K562 (cell line): ENCODE measurements at places on chromosomes 13 and 19.

DNA sequence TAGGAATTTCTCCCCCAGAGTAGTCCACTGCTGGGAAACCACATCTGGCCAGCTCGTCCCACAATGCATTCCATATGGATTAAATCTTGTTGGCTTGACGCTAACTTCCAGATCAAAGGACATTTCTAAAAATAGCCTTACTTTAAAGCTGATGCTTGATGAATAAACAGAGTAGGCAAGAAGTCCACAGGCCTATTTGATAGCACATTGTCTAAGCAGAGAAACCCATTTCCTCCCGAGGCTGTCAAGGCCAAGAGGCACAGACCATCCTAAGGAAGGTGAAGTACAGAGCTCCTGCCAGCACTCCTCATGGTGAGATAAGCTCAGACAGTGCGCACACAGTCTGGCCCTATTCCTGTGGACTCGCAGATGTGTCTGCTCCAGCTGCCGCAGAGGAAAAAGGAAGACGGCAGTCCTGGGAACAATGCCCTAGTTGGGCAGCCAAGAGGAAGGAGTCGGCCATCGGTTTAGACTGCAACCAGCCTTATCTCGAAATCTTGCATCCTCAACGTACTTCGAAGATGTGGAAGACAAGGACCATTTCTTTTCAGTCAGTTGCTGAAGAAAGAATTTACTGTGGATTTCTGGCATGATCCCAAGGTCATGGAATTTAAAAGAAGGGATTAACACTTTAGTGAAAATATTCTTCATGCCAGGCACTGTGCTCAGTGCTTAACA is 156.8 kb downstream of the RGCC start:
- DNase-seq: no peak

DNA sequence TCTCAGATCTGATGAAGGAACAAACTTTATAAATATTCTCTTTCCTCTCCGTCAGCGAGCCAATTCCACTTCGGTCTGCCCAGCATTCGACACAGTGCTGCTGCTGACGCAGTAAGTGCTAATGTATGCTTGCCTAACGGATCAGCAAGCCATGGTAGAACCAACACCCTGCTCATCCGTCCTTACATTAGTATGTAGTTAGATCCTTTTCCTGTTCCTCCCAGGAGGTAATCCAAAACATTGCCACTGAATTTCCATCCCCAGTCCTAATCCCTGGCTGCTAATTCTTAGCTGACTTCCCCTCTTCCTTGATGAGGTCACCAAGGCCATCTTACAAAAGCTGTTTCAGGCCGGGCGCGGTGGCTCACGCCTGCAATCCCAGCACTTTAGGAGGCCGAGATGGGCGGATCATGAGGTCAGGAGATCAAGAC is 88.0 kb downstream of the STARD13 start:
- DNase-seq: no peak

DNA sequence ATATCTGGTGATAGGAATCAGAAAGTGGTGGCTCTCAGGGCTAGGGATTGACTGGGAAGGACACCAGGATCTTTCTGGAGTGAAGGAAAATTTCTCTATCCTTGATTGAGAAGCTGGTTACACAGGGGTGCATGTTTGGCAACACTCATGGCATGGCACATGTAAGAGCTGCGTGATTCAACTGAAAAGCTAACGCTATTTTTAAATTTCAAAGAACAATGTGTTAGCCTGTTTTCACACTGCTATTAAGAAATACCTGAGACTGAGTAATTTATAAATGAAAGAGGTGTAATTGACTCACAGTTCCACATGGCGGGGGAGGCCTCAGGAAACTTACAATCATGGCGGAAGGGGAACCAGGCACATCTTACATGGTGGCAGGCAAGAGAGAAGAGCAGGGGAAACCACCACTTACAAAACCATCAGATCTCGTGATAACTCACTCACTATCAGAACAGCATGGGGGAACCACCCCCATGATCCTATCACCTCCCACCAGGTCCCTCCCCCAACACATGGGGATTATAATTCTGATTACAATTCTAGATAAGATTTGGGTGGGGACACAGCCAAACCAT is 7.4 kb downstream of the SIGLEC8 start:
- DNase-seq: no peak

- peak; percentile 18 for DNase-seq
Observed at GRCh38 chr19:11921852-11922495, 2.9 kb upstream of the ZNF700 start.

DNA sequence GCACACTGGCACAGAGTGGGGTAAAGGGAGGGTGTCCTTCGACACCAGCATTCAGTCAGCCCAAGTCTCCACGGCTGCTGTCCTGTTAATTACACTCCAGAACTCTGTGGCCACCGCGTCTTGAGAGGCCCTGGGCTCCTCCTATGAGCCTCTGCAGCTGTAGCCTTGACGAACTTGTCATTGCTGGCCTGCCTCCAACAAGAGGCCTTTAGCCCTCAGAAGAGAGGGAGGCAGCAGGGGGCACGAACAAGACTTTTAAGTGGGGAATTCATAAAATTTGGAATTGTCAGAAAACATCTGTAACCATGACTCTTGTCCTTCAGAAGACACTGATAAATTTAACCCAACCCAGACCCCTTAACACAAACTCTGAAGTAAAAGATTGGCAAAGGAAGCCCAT is 241.9 kb downstream of the UQCRFS1 start:
- DNase-seq: no peak

GRCh38 chr13:30391956-30392680 is 30.2 kb upstream of the UBE2L5 start:
- DNase-seq: no peak

- peak; percentile 79 for DNase-seq
Observed at GRCh38 chr19:1271528-1272422, 2.6 kb downstream of the CIRBP start.

DNA sequence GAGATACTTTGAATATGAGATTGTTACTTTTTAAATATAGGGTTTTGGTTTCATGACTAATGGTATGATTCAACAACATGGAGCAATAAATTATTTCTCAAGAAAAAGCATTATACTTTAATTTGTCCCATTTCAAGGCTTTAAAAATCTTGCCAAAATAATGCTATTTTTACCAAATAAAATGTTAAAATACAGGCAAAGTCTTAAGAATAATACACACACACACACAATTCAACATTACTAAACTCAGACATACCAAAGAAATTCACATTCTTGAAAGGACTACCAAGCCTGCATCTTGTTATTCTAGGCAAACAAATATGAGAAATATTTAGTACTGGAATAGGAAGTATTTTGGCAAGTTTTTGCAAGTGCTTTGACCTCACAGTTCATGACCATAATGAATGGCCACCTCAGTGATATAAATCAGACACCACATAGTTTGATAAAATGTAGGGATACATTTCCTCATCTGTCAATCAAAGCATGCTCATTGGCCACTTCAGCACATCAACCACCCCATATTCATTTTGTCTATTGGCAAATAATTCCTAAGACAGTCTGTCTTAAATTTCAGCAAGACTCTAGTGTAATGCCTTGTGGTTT is 107.2 kb downstream of the NALCN start:
- DNase-seq: no peak

DNA sequence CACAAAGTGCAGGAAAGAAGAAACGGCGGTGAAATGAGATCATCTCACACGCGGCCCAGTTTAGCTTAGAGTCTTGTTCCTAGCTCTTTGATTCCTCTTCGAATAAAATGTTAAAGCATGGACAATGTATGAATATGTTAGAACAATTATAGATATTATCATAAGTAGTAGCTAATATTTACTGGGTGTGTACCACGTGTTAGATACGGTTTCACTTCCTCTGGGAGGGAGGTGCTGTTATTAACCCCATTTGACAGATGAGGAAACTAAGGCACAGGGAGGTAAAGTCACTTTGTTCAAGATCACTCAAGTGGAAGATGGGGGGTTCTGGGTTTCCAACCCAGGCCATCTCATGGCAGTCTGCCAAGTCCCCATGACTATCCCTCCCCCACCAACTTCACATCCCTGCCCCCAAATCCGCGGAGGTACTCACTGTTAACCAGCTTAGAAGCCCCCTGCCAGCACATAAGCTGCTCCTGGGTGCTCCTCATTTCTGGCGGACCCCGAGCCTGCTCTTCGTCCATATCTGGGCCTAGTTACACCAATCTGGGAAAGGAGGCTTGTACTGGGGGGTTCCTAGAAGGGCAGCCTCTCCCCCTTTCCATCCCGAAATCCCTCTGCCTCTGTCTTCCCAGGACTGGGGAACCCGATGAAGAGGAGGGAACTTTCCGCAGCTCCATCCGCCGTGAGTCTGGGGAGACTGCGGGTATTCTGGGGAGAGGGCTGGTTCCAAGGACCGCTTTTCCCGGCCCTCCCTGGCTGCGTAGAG is 1.0 kb upstream of the FXYD7 start:
- no peak for DNase-seq

DNA sequence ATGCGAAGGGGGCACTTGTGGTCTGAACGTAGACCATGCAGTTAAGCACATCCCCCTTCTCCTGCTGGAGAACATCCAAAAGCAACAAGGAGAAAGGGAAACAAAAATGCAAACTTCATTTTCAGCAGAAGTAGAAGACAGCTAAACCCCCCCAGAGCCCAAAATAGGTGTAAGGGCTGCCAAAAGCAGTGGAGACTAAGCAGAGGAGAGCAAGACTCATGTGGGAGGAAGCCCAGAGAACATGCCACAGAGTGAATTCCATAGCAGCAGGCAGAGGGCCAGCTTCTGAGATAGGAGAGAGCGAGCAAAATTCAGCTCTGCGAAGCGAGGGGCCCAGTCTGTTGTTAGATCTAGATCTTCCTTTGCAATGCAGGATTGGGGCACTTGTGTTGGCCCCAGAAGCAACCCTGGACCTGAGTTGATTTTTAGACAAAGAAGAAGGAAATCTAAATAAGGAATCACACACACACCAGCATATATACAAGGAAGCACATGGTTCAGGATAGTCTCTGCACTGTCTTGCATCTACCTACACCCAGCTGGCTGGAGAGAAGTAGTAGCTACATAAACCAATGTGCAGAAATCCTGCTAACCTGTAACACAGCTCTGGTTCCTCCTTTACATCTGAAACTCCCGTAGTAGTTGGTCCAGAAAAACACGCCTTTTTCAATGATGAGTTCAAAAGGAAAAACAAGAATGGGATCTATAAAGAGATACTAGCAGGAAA is 199.6 kb downstream of the SPRY2 start:
- no peak for DNase-seq

DNA sequence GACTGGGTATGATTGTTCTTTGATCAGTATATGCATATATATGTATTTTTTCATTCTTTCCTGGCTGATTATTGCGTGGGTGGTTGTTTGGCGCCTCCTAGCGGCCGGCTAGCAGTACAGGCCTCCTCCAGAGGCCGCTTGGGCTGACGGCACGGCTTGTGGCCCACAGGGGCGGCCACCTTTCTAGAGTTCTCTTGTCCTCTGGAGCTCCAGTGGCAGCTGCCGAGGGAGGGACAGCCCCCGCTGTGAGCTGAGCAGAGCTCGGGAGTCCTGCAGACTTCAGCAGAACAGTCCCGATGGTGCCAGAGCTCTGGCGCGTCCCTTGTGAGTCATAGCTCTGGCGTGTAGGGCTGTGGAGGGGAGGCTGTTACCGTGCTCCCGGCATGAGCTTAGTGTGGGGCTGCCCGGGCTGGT is 22.5 kb upstream of the ZNF429 start:
- peak; percentile 30 for DNase-seq

- no peak for DNase-seq
Observed at GRCh38 chr19:12513531-12514061, 29.0 kb upstream of the ZNF709 start.

DNA sequence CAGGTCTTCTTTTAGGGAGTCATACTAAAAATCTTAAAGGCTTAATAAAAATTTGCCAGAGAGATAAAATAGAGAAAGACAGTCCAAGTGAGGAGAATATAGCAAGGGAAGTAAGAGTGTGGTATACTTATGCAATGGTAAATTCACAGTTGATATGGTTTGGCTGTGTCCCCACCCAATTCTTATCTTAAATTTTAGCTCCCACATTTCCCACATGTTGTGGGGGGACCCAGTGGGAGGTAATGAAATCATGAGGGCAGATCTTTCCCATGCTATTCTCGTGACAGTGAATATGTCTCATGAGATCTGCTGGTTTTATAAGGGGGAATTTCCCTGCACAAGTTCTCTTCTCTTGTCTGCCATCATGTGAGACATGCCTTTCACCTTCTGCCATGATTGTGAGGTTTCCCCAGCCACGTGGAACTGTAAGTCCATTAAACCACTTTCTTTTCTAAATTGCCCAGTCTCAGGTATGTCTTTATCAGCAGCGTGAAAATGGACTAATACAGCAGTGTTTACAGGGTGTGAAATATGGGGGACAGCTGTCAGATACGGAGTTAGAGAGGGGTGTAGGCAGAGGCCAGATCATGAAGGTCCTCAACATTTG is 115.4 kb downstream of the UGGT2 start:
- no peak for DNase-seq

DNA sequence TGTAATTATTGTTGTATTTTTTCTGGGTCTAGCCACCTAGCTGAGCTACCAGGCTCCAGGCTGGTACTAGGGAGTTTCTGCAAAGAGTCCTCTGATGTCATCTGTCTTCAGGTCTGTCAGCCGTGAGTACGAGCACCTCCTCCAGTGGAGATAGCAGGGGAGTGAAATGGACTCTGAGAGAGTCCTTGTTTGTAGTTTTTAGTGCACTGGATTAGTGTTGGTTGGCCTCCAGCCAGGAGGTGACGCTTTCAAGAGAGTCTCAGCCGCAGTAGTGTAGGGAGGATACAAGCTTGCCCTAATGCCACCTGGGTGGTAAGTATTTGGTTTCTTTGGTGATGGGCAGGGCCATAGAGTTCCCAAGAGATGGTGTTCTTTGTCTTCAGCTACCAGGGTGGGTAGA is 384.8 kb downstream of the SLC7A1 start:
- DNase-seq: no peak

DNA sequence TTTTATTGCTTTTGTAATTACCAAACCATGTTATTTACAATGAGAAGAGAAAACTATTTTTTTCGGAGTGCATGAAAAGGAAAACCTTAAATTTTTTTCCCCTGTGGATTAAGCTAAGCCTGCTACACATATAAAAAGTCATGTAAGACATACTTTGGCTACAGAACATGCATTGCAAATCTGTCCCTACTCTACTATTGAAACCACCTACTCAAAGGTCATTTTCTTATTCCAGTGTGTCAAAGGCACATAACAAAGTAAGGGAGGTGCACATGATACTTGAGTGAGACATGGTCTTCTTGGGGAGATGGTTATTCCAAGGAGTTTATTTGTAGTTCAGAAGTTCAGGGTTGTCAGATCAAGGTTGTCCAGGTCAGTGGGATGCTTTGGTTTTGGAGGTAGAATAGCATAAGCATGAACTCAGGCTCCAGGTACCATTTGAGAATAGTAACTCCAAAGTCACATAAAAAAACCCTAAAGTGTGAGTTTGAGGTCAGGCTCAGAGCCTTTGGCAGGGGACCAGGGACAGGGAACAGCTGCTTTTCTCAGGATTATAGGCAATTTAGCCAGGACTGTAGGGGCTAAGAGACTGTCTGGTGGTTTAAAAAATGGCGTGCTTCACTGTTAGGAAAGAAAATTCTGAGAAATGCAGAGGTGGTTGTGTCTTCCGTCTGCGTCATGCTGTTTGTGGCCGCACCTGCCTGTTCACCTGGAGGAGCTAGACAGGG is 15.4 kb downstream of the FARP1 start:
- no peak for DNase-seq
